ENCODE measurements at places on chromosomes 2 and 18.

- no peak for DNase-seq
Measured at GRCh38 chr2:203021991-203022390, 7.3 kb downstream of the NBEAL1 start.

- DNase-seq = no peak
Measured at GRCh38 chr2:222912117-222912516, 51.3 kb downstream of the ACSL3 start.

DNA sequence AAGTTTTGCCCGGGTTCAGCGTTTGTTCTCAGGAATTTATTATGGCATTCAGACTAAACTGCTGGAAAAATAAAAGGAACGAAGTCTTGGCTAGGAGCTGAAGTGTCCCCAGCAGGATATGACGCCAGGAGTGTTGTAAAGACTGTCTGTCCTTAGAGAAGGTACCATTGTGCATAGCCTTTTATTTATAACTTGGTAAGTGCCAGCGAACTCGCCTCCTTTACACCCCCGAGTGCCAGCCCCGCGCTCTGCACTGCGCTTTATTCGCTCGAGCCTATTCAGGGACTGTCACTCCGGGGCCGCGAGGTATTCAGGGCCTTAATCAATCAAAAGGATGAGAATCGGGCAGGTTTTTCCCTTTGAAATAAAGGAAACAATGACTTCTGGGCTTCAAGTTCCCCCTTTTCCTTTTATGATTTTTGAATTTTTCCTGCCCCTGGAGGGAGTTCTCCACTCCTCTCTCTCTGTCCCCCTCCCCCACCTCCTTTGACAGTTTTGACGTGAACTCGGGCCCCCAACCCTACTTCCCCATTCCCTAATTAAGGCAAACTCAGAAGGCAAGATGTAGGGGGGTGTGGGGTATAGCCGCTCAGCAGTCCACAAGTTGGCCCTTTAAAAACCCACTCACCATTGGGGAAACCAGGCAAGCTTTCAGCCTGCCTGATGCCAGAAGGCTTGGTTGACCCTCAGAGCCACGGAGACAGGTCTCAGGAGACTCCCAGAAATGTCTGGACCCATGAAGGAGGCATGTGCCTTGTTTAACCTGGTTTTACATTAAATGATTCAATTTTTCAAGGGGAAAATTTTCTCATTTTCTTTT lies 1.3 kb upstream of the PAX3 start:
- no peak for DNase-seq

GRCh38 chr18:52764316-52764715 lies 424.3 kb downstream of the DCC start:
- DNase-seq = no peak

- no peak for DNase-seq
Measured at GRCh38 chr2:232382331-232383225, 4.0 kb downstream of the ALPP start.

GRCh38 chr2:207951734-207952470 lies 73.4 kb downstream of the PLEKHM3 start:
- DNase-seq = no peak

- DNase-seq = peak; percentile 67
Measured at GRCh38 chr2:241351640-241352031, 4.4 kb upstream of the FARP2 start.

GRCh38 chr2:8574196-8575037 lies 107.4 kb upstream of the ID2 start:
- no peak for DNase-seq

GRCh38 chr2:144516411-144516980 lies 3.4 kb downstream of the ZEB2 start:
- DNase-seq = no peak

DNA sequence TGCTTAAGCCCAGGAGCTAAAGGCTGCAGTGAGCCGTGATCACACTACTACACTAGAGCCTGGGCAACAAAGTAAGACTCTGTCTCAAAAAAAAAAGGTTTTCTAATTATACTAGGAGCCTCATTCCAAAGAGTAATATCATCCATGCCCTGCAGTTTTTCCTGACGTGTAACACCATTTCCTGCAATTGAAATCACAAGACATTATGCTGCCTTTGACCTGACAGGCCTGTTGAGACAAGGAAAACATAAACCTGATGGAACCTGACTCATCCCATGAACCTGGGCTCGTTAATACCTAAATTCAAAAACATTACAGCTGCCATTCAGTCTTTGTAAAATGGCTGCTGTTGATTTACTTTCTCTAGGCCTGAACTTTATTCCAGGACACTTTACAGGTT lies 58.7 kb upstream of the PEX13 start:
- DNase-seq = no peak

- DNase-seq = no peak
Measured at GRCh38 chr2:14235667-14236066, 396.9 kb upstream of the LRATD1 start.

- DNase-seq = no peak
Measured at GRCh38 chr2:28976584-28976983, 4.5 kb upstream of the TOGARAM2 start.

GRCh38 chr2:64838817-64839216 lies 150.4 kb upstream of the SLC1A4 start:
- no peak for DNase-seq

DNA sequence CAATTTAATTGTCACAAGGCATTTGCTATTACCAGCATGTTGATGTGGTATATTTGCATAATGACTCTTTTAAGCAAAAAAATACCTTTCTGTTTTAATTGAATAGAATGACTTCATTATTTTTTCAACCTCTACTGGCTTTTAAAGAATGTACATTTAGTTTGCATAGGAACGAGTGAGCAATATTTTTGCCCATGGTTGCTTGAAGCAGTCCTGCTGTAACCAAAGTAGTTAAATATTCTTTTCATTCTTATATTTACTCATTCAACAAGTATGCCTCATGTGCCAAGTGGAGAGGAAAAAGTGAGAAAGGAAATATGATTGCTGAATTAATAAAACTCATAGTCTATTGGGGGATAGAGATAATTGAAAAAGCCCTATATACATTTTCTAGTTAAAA lies 184.7 kb downstream of the DSEL start:
- DNase-seq = no peak

- DNase-seq = no peak
Measured at GRCh38 chr2:6929196-6929819, 12.1 kb downstream of the RNF144A start.

GRCh38 chr2:205056151-205056561 lies 510.9 kb downstream of the PARD3B start:
- no peak for DNase-seq

- DNase-seq = peak; percentile 94
Measured at GRCh38 chr2:233443511-233444183, 89.4 kb downstream of the DGKD start.

DNA sequence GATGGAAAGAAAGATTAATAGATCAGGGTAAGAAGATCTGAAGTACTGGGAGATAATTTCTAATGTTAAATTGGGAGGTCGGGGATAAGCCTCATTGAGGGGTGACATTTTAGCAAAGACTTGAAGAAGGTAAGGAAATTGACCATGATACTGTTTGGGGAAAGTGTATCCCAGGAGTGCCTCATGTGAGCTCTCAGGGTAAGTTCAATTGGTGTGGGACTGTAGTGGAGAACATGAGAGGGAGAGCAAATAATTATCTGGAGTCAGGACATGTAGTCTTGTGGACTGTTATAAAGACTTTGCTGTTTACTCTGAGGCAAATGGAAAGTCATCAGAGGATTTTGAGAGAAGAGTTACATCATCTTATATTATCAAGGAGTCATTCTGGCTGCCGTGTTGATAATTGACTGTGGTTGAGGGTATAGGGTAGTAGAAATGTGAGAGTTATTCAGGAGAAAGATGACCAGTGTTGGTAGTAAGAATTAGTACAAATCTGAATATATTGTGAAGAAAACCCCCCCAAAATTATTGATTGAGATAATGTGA lies 624.4 kb downstream of the ADCYAP1 start:
- no peak for DNase-seq

DNA sequence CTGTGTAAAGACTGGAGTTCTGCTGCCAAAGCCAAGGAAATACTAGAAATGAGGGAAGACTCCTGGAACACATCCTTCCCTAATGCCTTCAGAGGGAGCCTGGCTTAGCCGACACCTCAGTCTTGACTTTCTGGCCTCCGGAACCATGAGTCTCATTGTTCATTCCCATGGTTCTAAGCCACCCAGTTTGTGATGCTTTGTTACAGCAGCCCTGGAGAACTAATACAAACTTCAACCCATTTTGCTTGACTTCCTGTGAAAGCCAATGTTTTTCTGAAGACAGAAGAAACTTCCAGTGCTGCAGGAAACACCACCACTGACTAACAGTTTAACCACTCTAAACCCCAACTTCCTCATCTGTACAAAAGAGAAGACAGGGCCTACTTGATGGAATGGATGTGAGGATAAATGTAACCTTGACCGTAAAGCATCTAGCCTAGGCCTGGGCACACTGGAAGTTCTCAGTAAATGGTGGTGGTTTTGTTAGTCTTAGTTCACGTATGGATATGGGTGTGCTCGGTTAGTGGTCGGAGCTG lies 85.9 kb upstream of the RFX8 start:
- DNase-seq = no peak

DNA sequence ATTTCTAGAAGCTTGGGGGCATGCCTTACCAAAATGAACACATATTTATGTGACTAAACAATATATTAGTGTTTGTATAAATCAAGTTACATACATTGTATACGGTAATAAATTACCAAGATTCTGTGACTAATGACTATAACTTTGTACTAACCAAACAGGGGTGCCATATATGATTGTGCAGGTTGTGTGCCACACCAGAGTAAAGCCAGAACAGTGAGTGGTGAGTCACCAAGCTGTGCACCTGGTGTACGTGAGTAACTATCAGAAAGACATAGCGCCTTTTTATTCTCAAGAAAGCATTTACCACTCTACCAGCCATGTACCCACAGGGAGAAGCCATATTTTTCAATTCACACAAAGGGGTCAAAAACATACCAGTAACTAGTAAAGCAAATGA lies 453.2 kb upstream of the PIK3C3 start:
- DNase-seq = no peak

- DNase-seq = no peak
Measured at GRCh38 chr2:94996305-94997100, 29.0 kb upstream of the MAL start.

DNA sequence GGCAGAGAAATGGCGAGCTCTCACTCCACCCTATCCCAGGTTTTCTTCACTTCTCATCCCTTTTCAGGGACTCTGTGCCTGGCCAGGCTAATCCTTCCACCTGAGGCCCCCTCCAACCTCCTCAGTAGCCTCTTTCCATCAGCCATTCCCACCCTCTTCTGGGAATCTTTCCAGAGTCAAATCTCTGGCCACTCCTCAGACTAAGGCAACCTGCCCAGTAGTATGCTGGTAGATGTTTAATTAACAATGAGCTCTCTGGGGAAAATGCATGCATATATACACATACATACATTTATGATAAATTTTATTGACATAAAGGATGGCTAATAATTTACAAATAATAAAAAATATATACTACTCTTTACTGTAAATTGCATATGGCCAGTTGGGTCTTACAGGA lies 11.4 kb upstream of the ASPRV1 start:
- DNase-seq = no peak

GRCh38 chr2:233974530-233975071 lies 57.4 kb downstream of the TRPM8 start:
- peak; percentile 43 for DNase-seq

- peak; percentile 50 for DNase-seq
Measured at GRCh38 chr2:161139098-161139987, 20.9 kb upstream of the TANK start.

DNA sequence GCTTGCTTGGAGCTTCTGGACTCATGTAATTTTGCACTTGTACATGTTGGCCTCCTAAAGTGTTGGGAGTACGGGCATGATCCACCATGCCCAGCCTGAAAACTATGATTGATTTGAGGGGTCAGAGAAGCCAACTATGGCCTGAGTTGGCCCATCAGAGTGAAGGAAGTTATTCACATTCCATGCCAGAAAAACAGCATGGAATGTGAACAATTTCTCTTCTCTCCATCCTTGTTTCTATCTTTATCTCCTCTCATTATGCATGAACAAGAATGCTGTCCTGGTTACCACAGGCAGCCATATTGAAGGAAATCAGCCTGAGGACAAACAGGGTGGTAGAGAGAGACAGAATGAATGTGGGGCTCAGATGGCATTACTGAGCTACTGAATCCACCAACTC lies 3.5 kb upstream of the CD226 start:
- DNase-seq = no peak

- no peak for DNase-seq
Measured at GRCh38 chr2:143000599-143000998, 123.1 kb downstream of the KYNU start.

DNA sequence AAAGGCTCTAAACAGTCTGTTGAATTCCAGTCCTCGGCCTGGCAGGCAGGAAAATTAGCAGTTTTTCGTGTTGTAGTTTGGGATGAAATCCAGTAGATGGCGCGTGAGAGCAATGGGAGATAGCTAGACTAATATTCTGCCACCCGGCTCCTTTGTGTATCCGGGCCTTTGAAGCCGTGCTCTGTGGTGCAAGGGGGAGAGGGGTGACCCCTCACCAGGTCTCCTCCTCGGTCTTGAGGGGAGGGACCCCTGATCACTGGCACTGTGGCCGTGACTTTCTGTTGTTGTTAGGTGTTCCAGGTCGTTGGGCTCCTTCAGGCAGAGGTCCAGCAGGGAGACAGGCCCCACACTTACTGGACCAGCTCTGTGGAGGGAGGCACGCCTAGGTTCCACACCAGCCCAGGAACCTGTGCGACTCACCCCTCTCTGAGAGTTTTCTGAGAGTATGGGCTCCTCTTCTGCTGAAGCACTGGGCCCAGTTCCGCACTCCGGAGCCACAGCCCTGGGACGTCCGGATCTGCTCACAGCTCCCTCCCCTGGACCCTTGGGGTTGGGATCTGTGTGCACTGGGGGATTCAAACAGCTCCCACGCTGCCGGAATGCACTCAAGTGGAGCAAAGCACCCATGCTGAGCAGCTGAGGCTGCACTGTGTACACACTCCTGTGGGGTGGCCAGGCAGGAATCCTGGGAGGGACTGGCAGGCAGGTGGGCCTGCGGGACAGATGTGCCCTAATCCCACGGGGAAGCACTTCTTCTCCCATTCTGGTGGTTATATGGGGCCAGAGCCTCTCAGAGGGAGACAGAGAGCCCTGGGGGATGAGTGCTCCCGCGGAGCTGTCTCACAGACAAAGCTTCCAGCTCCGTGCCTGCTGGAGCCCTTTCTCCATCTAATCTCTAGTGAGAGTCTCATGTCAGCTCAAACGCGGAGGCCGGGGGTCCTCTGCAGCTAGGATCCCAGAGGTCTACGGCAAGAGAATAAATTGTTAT lies 8.8 kb downstream of the GKN2 start:
- DNase-seq = peak; percentile 68

DNA sequence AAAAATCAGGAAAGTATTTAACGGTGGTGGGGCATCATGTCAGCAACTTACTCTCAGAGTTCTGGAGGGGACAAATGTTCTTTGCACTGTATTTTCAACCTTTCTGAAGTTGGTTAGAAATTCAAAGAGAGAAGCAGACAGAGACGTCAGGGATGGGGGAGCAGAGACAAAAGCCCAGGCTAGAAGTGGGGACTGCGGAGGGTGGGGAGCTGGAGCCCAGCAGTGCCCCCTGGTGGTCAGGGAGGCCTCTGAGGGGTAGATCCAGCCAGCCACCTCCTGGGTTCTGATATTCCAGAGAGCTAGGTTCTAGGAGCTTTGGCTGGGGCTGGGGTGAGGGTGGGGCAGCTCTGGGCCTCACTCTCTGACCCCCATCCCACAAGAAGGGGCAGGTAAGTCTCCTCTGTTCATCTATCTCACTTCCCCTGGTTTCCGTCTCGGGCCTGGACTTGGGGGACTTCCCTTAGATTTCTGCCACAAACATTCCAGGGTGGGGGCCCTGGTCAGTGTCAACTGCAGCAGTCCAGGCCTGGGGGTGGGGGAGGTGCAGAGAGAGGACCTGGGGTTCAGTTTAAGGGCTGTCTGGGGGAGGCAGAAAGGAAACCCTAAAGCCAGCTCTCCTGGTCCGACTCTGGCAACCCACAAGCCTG lies 8.9 kb downstream of the TNS1 start:
- DNase-seq = peak; percentile 56
